ENCODE measurements at places on chromosomes 16 and 17.
A peak's percentile ranks its signal among the peaks of the same experiment; 100 is the strongest.

- no peak for DNase-seq
Observed at GRCh38 chr17:77441130-77441920, 300.6 kb downstream of the SEC14L1 start.

DNA sequence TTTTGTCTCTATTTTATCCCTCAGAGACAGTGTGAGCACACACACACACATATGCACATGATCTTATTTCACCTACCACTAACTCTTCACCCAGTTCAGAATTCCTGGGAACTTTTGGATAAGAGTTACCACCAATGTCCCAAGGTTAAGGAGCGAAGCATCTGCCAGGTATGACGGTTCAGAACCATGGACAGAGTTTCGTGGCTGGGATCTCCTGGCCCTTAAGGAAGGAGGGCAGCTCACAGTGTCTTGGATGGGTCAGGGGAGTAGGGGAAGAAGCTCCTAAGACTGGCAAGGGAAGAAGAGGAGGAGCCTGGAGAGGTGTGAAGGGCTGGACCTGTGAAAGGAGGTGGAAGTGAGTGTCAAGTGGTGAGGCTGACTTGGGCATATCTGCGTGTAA is 23.0 kb upstream of the TMEM132E start:
- DNase-seq, result no peak

DNA sequence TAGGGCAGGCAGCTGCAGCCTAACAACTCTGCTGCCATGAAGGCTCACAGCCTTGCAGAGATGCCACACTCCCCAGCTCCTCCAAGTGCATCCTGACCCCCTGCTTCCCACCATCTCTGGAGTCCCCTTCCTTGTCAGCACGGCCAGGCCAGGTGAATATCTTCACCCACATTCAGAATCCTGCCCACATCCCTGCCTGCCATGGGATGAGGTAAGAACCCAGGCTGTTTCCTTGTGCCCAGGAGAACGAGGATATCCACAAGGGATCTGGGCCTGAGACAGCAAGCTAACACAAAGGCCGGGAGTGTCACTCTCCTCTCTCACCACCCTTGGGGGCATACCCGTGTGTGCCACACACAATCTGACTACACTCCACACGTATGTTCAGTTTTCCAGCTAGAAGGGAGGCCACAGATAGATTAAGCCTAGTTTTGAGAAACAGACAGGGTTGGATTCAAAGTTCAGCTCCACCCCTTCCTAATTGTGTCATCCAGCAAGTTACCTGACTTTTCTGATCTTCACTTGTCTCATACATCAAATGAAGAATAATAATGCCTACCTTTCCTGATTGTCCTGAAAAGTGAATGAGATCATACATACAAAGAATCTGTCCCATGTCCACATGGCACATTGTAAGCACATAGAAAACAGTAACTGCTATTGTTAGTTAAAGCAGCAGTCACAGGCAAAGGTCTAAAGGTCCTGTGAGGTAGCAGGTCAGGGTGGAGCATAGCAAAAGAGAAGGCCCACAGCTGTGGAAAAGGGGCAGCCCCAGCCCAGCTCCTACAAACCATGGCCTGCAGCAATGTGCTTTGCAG is 17.4 kb upstream of the SUPT4H1 start:
- DNase-seq, result no peak

GRCh38 chr17:63995626-63996025 is 2.5 kb upstream of the PRR29 start:
- DNase-seq, result no peak

DNA sequence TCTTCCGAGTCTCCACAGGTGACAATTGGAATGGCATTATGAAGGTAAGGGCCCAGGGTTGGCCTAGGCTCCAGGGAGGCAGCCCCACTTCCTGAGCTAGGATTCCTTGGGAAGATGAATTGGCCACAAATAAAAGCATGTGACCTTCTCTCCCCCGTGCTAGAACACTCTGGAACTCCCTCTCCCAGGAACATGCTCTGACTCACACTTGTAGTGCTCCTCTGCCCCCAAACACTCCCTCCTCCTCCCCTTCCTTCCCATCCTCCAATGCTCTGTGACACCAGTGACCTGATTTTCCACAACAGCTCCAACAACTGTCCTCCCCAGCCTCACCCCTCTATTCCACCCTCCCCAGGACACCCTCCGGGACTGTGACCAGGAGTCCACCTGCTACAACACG is 16.4 kb upstream of the ABCC3 start:
- no peak for DNase-seq

DNA sequence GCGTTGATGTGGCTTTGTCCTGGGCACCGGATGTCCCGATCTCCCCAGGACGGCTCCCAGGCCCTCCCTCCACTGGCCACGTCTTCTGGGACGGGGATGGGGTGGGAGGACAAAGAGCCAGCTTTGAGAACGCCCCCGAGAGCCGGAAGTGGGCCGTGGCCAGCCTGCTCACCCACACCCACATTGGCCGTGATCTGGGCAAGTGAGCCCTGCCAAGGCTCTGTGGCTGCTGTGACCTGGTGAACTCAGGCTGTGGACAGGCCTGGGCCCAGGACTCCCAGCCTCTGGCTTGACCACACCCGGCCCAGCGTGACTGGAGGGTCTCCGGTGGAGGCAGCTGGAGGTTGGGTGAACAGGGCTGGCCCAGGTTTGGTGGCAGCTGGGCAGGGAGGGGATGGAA is 3.3 kb downstream of the CDH15 start:
- no peak for DNase-seq

GRCh38 chr16:89621698-89622409 is 8.4 kb downstream of the DPEP1 start:
- DNase-seq, result no peak

DNA sequence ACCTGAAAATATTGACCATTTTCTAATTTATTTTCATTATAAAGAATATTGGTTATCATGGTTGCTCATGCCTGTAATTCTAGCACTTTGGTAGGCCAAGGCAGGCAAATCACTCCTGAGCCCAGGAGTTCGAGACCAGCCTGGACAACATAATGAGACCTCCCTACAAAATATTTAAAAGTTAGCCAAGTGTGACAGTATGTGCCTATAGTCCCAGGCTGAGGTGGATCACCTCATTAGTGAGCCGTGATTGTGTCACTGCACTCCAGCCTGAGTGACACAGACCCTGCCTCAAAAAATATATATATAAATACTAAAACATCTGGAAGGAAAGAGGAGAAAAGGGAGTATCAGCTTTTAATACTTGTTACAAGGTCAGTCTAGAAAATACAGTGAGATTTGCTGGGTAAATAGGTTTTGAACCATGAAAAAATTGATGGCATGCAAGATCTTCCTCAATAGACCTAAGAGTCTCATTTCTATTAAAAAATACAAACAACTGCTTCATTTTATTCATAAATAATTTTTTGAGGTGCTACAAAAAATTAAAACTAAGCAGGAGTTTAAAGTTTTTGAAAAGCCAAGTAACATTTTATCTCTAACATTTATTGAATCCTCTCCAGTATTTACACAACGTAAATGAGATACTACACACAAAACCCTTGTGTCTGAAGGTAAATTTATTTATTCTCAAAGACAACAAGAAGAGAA is 47.7 kb downstream of the TUBD1 start:
- no peak for DNase-seq

GRCh38 chr17:64157669-64158180 is 27.8 kb upstream of the ERN1 start:
- no peak for DNase-seq

DNA sequence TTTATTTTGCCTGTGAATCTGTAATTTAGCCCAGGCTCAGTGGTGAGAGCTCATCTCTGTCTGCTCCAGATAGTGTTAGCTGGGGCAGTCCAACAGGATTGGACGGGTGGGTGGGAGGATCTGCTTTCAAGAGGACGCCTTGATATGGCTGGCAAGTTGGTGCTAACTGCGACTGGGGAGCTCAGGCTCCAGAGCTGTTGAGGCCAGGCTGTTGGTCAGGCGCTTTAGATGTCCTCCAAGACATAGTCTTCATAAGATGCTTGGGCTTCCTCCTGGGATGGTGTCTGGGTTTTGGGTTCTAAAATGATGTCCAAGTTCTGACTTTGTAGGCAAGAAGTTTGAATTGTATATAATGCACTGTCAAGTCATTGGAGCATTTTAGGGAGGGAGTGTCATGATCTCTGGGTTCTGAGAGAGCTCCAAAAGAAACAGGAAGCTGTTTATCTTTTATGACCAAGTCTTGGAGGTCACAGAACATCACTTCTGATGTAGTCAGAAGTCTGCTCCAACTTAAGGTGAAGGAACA is 12.8 kb upstream of the PCTP start:
- DNase-seq, result no peak

- no peak for DNase-seq
Observed at GRCh38 chr17:42520540-42520951, 15.5 kb upstream of the NAGLU start.

GRCh38 chr17:50272711-50273653 is 1.3 kb upstream of the TMEM92 start:
- peak; percentile 39 for DNase-seq

DNA sequence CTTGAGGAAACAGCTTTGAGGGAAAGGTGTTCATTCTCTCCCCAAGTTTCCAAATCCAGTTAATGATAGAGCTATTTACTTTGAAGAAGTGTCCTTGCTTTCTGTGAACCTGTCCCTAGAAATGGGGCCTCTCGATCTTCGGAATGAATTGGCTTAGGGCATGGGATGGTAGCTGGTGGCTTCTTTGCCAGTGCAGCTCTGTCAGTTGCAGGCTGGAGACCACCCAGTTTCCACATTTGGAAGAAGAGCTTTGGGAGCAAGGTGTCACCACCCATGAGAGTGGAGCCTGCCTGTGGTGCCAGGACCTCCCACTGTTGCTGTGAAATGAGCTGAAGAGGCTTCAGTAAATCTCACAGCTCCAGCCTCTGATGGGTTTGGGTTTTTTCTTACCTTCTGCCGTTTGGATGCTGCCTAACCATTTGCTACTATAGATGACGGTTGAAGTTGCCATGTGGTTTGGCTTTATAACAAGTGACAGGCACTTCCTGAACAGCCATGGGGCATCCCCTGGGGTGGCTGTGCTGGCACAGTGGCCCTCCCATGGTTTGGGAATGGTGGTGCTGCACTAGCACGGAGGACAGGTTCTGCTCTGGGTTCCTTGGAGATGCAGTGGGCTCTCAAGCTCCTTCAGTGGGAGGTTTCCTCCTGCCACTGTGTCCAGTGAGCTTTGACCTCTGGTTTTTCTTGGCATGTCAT is 19.5 kb upstream of the SLC5A10 start:
- DNase-seq, result no peak

DNA sequence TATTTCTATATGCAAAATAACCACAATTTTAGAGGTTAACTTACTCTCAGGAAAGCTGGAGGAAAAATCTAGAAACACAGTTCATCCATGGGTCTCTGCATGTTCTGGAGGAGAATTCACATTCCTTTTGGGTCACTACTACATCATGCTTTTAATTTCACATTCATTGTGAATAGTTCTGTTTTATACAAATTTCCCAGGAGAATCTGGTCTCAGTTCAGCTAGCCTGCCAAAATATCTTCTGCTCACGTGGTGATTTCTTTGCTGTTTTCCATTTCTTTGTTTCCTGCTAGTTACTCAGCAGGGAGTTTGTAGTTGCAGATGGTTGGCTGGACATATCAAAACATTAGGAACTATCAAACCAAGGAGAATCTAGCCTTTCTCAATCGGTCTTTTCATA is at the start of gene ABCA9:
TSS of gene ABCA9 (minus strand) at position 106 of the 400 bp plus-strand sequence. CDS start 9,801 bp downstream, outside the sequence.
- DNase-seq, result no peak

- no peak for DNase-seq
Observed at GRCh38 chr17:57240648-57241047, 15.7 kb upstream of the MSI2 start.

- DNase-seq, result no peak
Observed at GRCh38 chr17:6639586-6640535, 650 bp downstream of the KIAA0753 start.

DNA sequence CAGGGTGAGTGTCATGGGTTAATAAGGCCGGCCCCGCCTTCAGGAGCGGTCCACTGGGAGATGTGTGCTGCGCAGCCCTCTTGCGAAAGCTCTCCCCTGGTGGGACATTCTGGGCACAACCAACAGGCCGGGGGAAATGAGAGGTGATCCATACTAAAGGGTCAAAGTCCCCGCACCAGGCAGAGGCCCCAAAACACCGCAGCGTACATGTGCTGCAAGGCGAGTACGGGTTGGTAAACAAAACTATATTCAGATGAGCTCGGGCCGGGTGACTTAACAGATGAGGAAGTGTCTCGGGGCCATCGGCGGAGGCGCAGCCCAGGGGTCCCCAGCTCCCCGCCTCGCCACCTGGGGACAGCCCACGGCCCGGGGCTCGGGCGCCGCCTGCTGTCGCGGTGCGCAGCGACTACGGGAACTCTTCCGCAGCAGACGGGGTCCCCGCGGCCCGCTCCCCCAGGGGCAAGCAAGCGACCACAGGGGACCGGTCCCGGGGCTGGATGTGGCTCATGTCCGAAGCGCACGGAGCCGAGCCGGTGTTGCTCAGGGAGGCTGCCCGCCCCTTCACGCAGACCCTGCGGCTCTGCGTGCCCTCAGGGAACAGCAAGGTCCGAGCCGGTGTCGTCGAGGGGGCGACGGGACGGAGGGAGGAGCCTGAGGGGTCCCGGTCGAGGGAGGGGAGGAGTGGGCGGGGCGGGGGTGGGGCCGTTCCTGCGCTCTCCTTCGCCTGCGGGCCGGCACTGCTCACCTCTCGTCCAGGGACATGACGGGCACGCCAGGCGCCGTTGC is at the start of gene RAB37:
TSS of gene RAB37 (plus strand) at position 744 of the 786 bp plus-strand sequence. CDS start at position 761, 17 bp downstream.
- DNase-seq, result no peak

- no peak for DNase-seq
Observed at GRCh38 chr17:73510981-73511718, 133.1 kb downstream of the SDK2 start.

DNA sequence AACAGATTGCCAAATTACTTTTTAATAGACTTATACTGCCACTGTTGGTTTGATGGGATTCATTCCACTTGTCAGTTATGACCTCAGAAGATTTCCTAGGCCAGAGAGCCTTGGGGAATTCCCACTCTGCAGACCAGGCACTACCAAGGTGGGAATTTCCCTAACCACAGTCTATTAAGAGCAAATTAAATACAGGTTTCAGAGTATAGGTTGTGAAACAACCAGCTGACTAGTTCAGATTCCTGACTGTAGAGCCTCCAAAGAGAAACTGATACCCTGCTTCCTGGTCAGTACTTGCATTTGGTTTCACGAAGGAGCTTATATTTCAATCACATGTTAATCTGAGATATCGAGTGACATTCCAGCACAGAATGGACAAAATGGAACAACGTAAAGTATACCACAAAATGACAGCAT is 186.5 kb downstream of the STX8 start:
- DNase-seq, result peak; percentile 33

- DNase-seq, result no peak
Observed at GRCh38 chr17:77291591-77292386, 151.0 kb downstream of the SEC14L1 start.

- DNase-seq, result no peak
Observed at GRCh38 chr16:29683543-29684090, 4.6 kb downstream of the QPRT start.

DNA sequence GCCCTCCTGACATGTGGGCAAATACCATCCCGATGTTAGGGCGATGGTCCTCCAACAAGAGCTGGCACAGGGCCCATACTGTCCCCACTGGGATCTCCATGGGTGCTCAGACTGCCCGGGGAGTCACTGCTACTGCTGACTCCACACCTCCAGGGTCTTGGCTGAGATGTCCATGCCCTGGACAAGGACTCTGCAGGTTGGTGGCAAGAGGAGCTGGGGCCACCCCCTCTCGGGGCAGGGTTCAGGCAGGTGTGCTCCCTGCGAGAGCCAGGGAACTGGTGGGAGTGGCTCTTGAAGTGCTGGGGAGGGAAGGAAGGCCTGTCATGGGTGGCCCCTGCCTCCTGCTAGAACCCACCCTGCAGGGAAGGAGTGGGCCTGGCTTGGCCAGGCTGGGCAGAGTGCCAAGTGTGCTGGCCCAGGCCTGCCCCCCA is 6.4 kb downstream of the CASKIN2 start:
- no peak for DNase-seq

Data from GM18507 (cell line).